ENCODE measurements at places on chromosomes 11 and 22.

GRCh38 chr11:35650006-35650405, 12.6 kb upstream of the TRIM44 start:
- no peak for DNase-seq

- DNase-seq = no peak
Measured at GRCh38 chr22:47195484-47196165, 433.2 kb downstream of the TBC1D22A start.

GRCh38 chr11:109308551-109308950, 113.4 kb upstream of the C11orf87 start:
- no peak for DNase-seq

DNA sequence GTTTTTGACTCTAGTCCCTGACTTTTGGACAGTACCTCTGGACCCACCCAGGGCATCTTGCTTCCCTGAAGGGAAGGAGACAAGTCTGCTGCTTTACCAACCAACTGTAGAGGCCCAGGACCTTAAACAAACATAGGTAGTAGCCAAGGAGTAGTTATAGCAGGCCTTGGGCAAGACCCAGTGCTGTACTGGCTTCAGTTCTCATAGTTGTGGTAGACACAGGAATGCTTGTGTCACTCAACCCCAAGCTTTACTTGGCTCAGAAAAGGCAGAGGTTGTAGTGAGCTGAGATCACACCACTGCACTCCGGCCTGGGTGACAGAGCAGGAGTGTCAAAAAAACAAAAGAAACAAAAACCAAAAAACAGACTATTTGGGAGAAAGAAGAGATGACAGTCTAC, 21.3 kb upstream of the OR52M1 start:
- no peak for DNase-seq

- DNase-seq = peak; percentile 85
Measured at GRCh38 chr11:61507962-61508861, at the start of gene LRRC10B. Gene LRRC10B, plus strand, starts transcription at chr11:61508749. Its CDS starts 250 bp downstream, at chr11:61508999.

- DNase-seq = no peak
Measured at GRCh38 chr11:112665291-112665690, 295.9 kb upstream of the NCAM1 start.

- DNase-seq = no peak
Measured at GRCh38 chr22:43136801-43137200, 6.4 kb downstream of the MCAT start.

- peak; percentile 47 for DNase-seq
Measured at GRCh38 chr11:32435511-32435941, at the start of gene WT1. Gene WT1, minus strand, starts transcription at chr11:32435539.

DNA sequence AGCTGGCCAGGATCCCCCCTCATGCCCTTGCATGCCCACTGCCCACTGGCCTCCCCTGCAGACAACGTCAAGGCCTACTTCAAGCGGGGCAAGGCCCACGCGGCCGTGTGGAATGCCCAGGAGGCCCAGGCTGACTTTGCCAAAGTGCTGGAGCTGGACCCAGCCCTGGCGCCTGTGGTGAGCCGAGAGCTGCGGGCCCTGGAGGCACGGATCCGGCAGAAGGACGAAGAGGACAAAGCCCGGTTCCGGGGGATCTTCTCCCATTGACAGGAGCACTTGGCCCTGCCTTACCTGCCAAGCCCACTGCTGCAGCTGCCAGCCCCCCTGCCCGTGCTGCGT, 7.9 kb downstream of the AIP start:
- no peak for DNase-seq

DNA sequence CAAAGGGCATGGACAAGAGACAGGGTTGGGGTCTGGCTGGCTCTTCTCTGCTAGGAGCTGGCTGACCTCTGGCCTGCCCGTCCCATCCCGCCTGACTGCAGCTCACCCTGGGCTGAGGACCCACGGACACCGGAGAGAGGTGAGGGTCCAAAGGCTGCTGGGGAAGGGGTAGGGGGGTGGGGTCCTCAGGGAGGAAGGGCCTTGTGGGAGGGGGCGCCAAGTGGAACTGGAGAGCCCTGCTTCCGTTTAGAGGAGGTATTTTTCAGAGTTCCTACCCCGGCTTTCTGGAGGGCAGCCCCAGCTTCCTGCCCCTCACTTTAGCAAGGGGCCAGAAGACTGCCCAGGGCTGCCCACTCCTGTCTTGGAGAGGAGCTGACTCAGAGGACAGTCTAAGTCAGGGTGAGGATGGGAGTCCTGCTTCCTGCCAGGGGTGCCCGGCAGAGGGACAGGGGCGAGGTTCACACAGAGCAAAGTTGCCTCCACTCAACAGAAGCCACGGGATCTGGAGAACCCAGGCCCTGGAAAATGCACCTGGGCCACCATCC, 7.1 kb downstream of the LARGE2 start:
- DNase-seq = peak; percentile 15

GRCh38 chr11:79919350-79919749, 478.5 kb upstream of the TENM4 start:
- no peak for DNase-seq

DNA sequence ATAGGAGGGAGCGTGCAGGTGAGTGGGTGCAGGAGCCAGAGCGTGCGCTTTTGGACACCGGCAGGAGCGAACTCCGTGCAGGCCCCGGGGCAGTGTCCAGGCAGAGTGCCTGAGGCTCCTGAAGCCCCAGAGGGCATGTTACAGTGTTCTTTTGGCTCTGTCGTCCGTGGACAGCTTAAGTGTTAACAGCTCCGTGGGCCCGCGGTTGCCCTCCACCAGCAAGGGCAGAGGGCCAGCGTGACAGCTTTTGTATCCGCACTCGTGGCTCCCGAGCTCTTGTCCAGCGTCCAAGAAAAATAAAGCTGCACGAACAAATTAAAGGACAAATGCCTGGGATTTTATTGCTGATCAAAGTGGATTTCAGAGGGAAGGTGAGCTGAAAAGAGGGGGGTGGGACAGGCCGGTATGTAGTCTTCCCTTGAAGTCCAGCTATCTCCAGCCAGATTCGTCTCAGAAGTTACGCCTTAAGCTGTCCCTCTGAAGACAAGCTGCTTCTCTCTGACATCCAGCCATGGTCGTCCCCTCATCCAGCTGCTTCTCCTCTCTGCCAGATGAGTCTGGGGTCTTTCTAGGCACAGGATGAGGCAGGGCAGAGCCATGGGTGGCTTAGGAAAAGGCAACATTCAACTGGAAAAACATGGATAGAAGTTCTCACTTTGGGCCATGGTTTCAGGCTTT, 968 bp upstream of the TMEM109 start:
- no peak for DNase-seq

DNA sequence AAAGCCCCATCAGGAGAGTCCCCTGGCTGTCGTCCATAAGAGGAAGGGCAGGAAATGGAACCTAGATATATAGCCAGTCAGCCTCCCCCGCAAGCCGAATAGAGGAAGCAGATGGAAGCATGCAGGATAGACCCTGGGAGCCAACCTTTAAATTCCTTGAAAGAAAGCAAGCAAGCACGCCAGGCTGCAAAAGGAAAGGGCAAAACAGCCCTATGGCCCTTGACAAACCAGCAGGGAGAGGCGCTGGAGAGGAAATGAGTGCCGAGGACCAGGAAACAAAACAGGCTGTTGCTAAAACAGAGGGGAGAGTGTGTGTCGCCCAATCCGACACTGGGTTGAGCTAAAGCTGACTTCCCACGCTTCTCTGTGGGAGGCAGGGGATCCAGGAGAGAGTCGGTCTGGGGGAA, 203.5 kb upstream of the MTNR1B start:
- DNase-seq = no peak

DNA sequence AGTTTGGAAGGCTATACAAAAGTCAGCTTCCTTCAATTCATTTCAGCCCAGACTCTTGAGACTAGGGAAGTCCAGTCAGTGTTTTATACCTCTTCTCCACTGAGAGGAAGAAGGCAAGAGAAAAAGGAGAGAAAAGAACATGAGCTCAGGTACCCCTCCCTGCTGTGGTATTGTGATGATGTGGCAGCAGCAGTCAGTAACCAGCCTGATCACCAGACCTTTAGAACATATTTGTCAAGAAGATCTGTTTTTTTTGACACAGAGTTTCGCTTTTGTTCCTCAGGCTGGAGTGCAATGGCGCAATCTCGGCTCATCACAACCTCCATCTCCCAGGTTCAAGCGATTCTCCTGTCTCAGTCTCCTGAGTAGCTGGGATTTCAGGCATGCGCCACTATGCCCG, 21.2 kb upstream of the RPS13 start:
- DNase-seq = no peak

DNA sequence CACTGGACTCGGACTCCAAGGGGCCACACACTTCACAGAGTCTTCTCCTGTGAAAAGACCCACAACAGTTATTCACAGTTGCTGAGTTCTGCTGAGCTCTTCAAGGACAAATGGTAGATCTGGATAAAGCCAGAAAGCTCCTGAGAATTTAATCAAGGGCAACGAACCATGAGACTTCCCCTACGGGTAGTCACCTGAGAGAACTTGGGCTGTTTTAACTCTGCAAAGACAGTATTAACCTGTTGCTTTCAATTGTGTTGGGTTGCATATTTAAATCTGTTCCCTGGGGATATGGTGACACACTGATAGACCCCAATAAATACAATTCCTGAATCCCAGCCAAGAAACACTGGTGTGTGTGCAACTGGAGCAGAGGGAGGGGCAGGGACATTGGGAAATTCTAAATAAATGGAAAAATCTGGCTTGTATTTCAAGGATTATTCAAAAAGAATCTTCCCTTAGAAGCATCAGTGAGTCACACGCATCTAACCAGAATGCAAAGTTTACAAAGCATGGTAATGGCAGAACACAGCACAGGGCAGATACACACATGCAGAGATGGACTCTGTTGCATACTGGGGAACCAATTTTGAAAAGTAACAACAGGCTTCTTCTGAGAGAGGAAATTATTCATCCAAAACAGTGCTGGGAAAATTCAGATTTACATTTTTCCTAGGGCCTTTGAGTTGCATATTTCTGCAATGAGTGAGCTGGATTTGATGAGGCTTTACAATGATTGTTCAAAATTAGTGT, 4.0 kb downstream of the KCNJ1 start:
- DNase-seq = no peak

- no peak for DNase-seq
Measured at GRCh38 chr22:48937032-48937639, 890.5 kb downstream of the BRD1 start.

- DNase-seq = peak; percentile 59
Measured at GRCh38 chr11:134339756-134340155, 8.0 kb downstream of the GLB1L2 start.

GRCh38 chr11:68932358-68932757, 28.7 kb downstream of the IGHMBP2 start:
- no peak for DNase-seq

- no peak for DNase-seq
Measured at GRCh38 chr11:99370549-99371216, 349.9 kb downstream of the CNTN5 start.

- no peak for DNase-seq
Measured at GRCh38 chr11:93213622-93214021, 15.8 kb upstream of the SLC36A4 start.

- peak; percentile 6 for DNase-seq
Measured at GRCh38 chr22:43476341-43476740, 64.5 kb downstream of the MPPED1 start.

GRCh38 chr11:121406291-121406690, 45.8 kb upstream of the SORL1 start:
- no peak for DNase-seq

GRCh38 chr11:47595029-47595428, 818 bp upstream of the C1QTNF4 start:
- no peak for DNase-seq

DNA sequence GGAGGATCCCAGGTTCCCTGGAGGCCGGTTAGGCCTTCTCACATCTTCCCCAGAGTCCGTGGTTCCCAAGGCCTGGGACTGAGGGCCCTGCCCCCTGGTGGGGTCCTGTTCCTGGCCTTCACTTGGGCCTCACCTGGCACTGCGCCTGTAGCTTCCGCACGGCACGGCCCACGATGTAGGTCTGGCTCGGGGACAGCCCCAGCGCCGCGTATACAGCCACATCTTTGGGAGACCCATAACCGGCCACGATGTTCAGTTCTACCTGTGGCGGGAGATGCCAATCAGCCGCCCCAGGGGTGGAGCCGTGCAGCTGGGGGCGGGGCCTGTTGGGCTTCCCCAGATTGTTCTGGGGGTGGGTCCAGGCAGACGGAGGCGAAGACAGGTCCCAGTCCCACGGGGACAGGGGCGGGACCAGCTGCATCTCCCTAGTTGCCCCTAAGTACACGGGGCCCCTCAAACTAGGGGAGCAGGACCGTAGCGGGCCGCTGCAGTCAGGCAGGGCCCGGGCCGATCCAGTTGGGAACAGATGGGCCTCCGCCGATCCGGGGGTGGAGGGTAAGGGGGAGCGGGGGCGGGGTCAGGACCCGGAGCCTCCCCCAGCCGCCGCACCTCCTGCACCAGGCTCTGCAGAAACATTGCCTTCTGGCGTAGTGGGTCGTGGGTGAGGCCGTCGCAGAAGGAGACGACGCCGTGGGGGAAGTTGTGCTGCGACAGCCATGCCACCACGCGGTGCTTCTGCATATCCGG, 10.1 kb downstream of the AIP start:
- DNase-seq = no peak

DNA sequence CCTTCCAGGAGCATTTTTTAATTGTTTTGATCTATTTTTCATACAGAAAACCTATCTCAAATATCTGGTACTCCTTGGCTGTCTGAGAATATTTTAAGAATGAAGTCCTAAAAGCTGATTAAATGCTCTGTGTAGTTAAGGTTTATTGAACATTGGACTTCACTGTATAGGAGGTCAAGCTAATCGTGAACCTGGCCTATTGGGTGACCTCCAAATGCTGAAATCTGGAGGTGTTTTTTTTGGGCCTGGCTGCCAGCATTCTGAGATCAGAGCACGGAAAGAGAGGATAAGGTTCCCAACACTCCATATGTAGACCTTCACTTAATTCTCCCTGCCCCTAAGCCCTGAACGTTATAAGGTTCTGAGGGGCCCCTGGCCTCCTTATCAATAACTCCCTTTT, 8.3 kb downstream of the IL17RA start:
- no peak for DNase-seq

GRCh38 chr22:42997582-42998090, 17.3 kb downstream of the PACSIN2 start:
- no peak for DNase-seq

- no peak for DNase-seq
Measured at GRCh38 chr22:48418831-48419230, 1408.8 kb downstream of the BRD1 start.

- no peak for DNase-seq
Measured at GRCh38 chr11:69205743-69206612, 50.2 kb downstream of the SMIM38 start.

- no peak for DNase-seq
Measured at GRCh38 chr11:95829580-95830259, 39.4 kb downstream of the CEP57 start.

DNA sequence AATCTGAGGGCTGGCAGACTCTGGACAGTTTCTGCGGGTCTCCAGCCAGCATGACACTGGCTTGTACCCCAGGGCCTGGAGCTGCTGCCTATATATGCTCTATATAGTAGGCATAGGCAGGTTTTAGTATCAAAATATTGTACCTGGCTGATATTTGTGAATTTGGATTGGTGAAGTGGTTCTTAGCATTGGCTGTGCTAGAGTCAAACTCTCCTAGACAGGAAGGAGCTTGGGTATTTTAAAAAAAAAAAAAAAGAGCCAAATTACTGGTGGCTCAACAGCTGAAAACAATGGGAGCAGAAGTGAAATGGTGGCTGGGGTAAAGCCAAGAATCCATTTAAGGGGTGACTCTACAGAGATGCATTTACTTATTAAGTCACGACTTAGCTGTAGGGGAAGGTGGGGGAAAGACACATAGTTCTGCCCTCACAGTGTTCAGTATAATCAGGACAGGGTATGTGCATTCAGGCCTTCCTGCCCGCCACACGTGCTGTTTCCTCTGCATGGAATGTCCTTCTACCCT, 11.0 kb upstream of the MTFP1 start:
- no peak for DNase-seq

All from SW480 (cell line).